ENCODE measurements at places on chromosomes 5 and 9. TPM values are rescaled to one million over a fixed set of nuclear protein-coding genes. Genes with fewer than 3 reads are reported as not detected.

The CEL gene
- under 0.01 TPM for total RNA-seq

The FABP6 gene
- not detected for total RNA-seq

The PCDHA5 gene
- total RNA-seq: under 0.01 TPM

The STPG3 gene
- total RNA-seq: not detected

The ADGRV1 gene
- 0.22 TPM for total RNA-seq

The ELL2 gene
- total RNA-seq: 11.7 TPM

The IL7R gene
- total RNA-seq: 1.3 TPM

The GMCL2 gene
- total RNA-seq: not detected

The NMUR2 gene
- not detected for total RNA-seq

The PCDHA9 gene
- under 0.01 TPM for total RNA-seq

The DDX4 gene
- not detected for total RNA-seq

The PTPDC1 gene
- total RNA-seq: 3.0 TPM

The SLC25A2 gene
- 0.20 TPM for total RNA-seq

The NTRK2 gene
- total RNA-seq: under 0.01 TPM

The ARHGEF37 gene
- 16.1 TPM for total RNA-seq

The FAM153A gene
- total RNA-seq: not detected

The ACOT12 gene
- not detected for total RNA-seq

The SAXO1 gene
- total RNA-seq: not detected

The PCDHGC5 gene
- 0.40 TPM for total RNA-seq

The CER1 gene
- total RNA-seq: not detected

The IL33 gene
- total RNA-seq: 6.3 TPM

The SLC34A3 gene
- not detected for total RNA-seq

The IFNA21 gene
- not detected for total RNA-seq

The C5orf58 gene
- not detected for total RNA-seq

The SPINK4 gene
- not detected for total RNA-seq

The PCDHAC2 gene
- 0.20 TPM for total RNA-seq
